Activated naive CD8-positive, alpha-beta T cell treated with anti-CD3 and anti-CD28 coated beads, Interleukin-2, amount 10 ng/mL, durations not matched to agents 7 days and 5 days (primary cell): ENCODE measurements at places on chromosomes 2 and 18. TPM values are rescaled to one million over a fixed set of nuclear protein-coding genes. Genes with fewer than 3 reads are reported as not detected.

LOXL3 gene
- total RNA-seq: 0.42 TPM

GDF7 gene
- not detected for total RNA-seq

PAX3 gene
- total RNA-seq: not detected

SOWAHC gene
- total RNA-seq: 0.11 TPM

FER1L5 gene
- not detected for total RNA-seq

LCLAT1 gene
- total RNA-seq: 19.8 TPM

RAB6C gene
- total RNA-seq: not detected

DSG2 gene
- 0.25 TPM for total RNA-seq

CRYBA2 gene
- not detected for total RNA-seq

GREB1L gene
- not detected for total RNA-seq

MERTK gene
- 0.74 TPM for total RNA-seq
